ENCODE measurements at places on chromosomes 6 and 20.

DNA sequence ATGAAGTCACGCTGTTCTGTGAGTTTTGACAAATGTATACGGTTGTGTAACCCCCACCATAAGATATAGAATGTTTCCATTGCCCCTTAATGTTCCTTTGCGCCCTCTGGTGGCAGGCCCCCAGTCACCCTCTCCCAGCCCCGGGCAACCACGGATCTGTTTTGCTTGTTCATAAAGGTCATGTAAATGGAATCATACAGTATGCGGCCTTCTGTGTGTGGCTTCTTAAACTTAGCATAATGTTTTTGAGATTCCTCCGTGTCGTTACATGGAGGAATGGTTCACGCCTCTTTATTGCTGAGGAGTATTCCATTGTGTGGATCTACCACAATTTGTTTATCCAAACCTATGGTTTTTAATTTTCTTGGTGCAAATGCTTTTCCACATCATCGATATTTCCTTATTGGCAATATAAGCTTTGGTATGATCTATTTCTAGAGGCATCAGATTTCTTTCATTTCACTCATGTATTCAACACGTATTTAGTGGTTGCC, 28.4 kb downstream of the LYRM2 start:
- DNase-seq, result no peak

- DNase-seq, result no peak
Measured at GRCh38 chr6:8135276-8135675, 32.9 kb upstream of the EEF1E1 start.

DNA sequence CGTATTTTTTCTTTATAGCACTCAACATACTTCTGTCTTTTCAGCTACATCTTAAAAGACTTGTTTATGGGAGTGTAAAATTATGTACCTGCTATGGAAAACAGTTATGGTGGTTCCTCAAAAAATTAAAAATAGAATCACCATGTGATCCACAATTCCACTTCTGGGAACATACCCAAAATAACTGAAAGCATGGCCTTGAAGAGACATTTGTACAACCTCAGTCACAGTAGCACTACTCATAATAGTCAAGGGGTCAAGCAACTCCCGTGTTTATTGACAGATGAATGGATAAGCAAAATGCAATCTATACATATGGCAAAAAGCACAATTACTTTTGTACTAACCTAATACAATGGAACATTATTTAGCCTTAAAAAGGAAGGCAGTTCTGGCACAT, 74.5 kb downstream of the METTL24 start:
- DNase-seq, result no peak

DNA sequence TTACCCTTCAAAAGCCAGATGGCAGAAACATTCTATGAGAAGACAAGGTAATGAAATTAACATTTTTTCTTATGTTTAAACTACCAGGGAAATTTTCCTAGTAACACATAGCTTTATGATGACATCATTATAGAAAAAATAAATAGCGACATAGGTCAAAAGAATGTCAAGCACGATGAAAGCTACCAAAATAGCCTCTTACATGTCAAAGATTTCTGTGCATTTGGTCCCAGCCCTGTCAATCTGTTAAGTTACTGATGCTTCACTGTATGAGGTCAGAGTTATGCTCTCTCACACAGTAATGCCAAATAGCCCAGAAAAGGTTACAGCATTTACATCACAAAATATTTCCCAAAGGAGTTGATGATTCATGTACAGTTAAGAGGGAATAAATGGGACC, 199.8 kb upstream of the DEFB112 start:
- no peak for DNase-seq

DNA sequence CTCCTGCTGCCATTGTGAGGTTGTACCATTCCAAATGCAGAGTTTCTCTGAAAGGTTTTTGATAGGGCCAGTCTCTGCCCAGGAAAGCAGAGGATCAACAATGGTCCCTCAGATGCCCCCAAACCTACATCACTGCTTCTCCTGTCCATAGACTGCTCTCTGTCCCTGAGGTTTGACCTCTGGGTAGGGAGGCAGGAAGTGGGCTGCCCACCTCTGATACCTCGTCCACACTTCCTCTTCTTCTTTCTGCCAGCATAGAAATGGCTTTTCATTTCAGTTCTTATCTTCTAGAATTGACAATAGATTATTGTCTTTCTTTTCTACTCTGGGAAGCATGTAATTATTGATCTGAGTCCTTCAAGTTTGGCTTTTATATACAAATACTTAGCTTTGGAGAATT, 170.6 kb downstream of the TRMT11 start:
- no peak for DNase-seq

GRCh38 chr6:46998436-46999017, 43.6 kb downstream of the ADGRF1 start:
- no peak for DNase-seq

- DNase-seq, result no peak
Measured at GRCh38 chr6:24554474-24554873, 59.7 kb downstream of the ALDH5A1 start.

DNA sequence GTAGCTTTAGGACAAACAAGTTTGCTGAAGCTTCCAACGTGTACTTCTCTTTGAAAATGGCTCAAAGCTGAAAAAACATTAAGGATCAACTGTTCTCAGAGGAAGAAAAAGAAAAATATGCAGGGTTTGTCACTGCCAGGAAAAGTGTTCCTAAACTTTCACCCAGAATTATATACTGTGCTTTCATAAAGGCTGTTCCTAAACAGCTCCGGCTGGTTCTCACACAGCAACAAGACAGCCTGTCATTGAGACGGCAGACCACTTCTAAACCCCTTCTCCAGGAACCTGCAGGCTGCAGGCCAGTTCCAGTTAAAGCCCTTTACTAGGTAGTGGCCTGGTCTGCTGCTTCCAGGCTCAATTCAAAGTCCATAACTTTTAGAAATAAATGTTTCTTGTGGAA, 97.4 kb upstream of the SOX4 start:
- DNase-seq, result no peak

- no peak for DNase-seq
Measured at GRCh38 chr6:156189714-156190113, 587.5 kb upstream of the ARID1B start.

GRCh38 chr6:32609391-32609730, 19.7 kb upstream of the HLA-DRB1 start:
- no peak for DNase-seq

DNA sequence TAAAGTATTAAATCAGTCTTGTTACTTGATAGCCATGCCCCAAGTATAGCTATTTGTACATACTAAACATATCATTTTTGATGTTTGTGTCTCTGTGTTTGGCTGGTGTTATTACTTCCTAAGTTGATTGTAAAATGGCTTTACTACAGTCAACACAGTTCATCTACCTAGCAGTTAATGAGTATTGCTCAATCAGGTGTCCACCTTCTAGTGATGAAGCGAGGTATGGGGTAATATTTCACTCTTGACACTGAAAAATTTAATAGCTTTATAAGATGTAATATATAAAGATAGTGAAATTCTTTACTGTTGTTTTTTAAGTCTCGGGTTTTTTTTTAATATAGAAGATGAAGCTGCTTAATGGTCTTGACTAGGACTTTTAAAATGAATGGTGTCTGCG, 18.9 kb downstream of the TMEM14A start:
- no peak for DNase-seq

GRCh38 chr6:136775548-136775947, 16.7 kb downstream of the MAP3K5 start:
- DNase-seq, result no peak

GRCh38 chr6:10883312-10884244, 1.7 kb upstream of the GCM2 start:
- DNase-seq, result no peak

DNA sequence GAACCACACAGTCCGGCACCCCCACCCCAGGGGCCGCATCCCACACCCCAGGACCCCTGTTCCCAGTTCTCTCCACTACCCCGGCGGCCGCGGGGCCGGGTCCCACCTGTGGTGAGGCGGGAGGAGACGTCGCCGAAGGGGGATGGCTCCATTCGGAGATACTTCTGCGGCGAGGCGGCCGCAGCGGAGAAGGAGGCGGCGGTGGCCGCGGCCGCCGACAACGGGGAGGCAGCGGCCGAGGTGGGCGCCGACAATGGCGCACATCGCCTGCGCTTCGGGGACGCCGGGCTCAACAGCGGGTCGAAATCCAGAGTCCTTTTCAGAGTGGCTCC, 723 bp downstream of the AKIRIN2 start:
- DNase-seq, result no peak

DNA sequence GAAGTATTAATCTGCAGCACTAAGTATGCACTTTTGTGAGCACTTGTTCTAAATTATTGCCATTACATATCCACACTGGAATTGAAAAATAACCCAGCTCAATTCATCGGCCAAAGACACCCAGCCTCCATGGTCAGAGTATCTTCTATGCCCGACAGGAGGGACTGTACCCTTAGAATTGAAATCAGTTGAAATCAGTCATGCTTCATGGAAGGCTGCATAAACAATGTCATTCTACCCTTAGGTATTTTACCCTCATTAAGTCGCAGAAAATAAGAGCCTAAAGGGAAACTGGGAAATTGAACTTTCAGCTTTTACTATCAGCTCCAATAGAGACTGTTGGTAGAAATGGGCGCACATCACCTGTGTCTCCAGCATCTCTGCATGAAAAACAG, 2.9 kb upstream of the RAMACL start:
- DNase-seq, result no peak

- no peak for DNase-seq
Measured at GRCh38 chr20:60244373-60245146, 286.3 kb downstream of the CDH26 start.

GRCh38 chr6:32190911-32191677, 1.1 kb upstream of the PBX2 start:
- no peak for DNase-seq

GRCh38 chr20:10843146-10843711, 169.4 kb upstream of the JAG1 start:
- no peak for DNase-seq

DNA sequence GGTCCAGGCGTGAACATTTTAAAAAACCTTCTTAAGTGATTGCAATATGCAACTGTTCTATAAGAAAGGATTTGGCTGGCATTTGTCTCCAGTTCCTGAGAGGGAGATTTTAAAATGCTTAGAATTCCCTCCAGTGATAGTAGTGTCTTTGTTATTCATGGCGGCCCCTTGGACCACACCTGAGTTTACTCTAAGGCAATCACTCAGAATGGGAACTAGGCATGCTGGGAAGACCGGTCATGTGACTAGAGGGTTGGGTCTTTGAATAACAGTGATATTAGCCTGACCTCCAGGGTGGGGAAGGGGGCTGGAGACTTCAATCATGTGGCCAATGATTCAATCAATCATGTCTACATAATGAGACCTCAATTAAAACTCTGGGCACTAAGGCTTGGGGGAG, 50.7 kb upstream of the UTRN start:
- peak; percentile 45 for DNase-seq

- no peak for DNase-seq
Measured at GRCh38 chr6:154474648-154475428, 35.6 kb downstream of the CNKSR3 start.

DNA sequence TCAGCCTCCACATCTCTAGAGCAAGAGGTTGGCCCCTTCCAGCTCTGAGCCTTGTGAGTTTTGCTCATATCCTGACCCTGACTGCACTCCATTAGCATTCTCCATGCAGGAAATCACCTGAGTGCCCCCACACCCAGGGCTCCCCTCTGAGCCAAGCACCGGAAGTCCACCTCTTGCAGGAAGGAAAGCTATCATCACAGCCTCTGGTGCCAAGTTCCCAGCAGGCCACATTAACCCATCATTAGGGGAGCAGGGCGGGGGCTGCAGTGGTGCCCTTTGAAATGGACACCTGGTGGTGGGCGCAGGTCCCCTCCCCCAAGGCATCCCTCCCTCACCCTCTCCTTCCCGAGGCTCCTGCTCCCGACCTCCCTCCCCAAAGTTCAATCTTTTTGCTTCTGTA, 16.1 kb downstream of the GRM4 start:
- no peak for DNase-seq

GRCh38 chr6:137981758-137982157, 114.7 kb downstream of the TNFAIP3 start:
- no peak for DNase-seq

GRCh38 chr20:48154040-48154765, 368.9 kb upstream of the SULF2 start:
- DNase-seq, result no peak

DNA sequence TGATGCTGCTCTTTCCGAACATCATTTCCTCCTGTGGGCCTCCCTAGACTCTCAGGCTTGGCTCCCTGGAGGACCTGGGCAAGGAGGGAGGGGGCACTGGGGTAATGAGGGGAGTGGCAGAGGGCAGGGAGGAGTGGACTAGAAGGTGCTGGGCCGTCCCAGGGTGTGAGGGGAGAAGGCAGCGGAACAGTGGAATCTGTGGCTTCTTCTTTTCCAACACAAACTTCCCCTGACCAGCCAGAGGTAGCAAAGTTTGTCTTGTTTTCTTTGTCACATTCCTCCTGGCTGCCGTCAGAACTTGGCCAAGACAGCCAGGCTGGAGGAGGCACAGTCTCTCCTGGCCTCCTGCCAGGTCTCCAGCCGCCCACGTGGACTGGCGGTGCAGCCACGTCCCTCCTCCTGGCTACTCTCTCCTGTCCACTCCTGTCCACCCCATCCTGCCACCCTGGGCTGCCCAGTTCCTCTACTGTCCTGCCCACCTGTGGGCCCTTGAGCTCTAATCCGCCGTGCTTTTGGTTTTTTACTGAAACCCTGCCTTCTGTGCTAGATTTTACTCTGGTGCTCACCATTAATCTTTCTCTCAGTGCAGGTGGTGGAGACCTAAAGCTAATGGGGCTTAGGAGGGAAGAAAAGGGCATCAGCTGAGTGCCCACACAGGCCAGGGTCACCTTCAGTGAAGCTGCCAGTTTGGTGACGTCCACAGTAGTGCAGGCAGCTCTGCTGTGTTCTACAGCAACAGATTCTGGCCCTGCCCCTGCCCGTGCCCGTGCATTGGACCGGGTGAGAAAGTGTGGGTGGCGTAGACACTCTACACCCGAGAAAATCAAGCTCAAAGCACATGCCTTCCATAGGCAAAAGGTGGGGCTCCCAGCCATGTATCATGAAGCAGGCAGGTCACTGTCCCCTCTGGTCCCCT, 2.8 kb upstream of the CDSN start:
- DNase-seq, result no peak

- no peak for DNase-seq
Measured at GRCh38 chr6:40806256-40806864, 219.2 kb upstream of the LRFN2 start.

DNA sequence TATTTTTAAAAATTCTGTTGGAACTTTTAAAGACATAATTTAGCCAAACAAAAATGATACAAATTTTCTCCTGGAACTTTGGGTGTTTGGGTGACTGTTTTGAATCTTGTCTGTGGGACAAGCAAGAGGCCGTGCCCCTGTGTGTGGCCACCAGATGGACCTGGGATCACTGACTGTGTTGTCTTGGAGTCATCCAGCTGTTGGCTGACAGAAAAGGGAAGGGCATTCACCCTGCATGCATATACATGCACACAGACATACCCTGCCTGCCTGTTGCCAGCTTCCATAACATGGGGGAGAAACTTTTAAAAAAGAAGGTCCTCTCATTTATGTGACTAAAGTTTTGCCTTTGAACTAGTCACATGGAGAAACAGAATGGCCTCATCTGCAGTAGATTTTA, 72.7 kb downstream of the BLOC1S5 start:
- no peak for DNase-seq

- no peak for DNase-seq
Measured at GRCh38 chr20:57282670-57283361, 16.4 kb upstream of the BMP7 start.

GRCh38 chr20:4951299-4951698, 50.0 kb downstream of the SLC23A2 start:
- no peak for DNase-seq

GRCh38 chr6:83954371-83954770, 79.2 kb upstream of the MRAP2 start:
- DNase-seq, result no peak

Measured in iPS DF 19.7 (cell line).